RWPE2 (cell line): ENCODE measurements at places on chromosomes 6 and 20.

GRCh38 chr6:22363714-22364239 lies 66.9 kb upstream of the PRL start:
- no peak for DNase-seq

- no peak for DNase-seq
These were observed 49.1 kb downstream of the TTI1 start for GRCh38 chr20:37984018-37984785.

DNA sequence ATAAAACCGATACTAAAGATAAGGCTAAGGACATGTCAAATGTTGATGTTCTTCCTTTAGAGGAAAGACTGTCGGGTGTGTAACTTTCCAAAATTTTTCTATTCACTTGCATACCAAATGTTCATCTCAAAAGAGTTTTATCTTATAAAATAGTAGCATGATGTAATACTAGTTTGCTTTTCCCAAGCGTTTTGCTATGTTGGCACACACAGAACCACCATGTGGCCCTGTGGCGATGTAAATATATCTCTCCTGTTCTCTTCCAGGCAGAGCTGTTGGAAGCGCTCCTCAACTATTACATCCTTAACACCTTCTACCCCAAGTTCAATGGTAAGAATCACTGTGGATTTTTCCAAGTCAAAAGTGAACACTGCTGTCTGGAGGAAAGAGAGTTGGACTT lies 26.5 kb downstream of the LBP start:
- DNase-seq = no peak

DNA sequence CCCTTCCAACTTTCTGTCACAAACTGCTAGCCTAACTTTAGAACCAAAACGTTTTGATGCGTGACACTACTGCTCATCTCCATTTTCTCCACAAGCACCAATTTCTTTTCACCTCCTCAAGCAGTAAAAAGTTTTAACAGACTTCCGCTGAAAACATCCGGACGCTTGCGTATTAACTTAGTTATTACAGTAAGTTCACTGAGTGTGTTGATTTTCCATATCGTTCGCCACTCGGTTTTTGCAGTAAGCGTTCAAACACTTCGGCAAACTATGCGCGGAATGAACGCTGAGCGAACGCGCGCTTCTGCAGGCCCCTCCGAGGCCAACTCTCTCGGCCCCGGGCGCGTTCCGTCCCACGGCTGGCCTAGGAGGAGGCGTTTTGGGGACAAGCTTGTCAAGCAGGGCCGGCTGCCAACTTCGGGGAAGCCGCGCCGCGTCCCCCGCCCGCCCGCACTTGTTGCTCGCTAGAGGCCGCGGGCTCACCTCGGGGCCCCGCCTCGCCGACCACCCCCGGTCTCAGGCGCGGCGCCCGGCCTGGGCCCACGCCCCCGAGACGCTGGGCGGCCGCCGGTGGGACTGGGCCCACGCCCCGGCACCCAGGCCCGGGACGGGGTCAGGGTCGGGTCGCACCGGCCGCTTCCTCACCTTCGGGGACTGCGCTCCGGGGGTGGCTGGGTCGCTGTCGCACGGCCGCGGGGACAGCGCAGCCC lies 945 bp downstream of the PHF10 start:
- DNase-seq = no peak

DNA sequence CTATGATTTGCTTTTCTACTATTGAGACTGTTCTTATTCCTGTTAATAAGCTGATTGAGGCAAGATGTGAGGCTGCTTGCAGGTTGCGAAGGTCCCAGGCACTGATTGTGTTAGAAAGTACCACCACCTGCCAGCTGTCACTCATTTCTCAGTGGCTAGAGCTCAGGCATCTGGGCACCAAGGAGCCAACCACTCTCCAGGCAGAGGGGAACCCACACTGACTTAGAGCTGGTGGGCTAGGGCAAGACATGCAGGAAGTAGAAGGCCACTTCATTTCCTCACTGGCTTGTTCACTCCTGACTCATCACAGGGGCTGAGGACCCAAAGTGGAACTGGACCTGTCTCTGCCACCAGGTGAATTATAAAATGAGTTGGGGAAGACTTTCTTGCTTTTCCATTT lies 7.8 kb upstream of the DLL1 start:
- no peak for DNase-seq

GRCh38 chr20:44583157-44583556 lies 778 bp downstream of the PKIG start:
- no peak for DNase-seq

GRCh38 chr20:33316343-33316742 lies 33.3 kb downstream of the BPIFB1 start:
- no peak for DNase-seq

- DNase-seq = no peak
These were observed 24.4 kb downstream of the CNBD2 start for GRCh38 chr20:35992713-35993335.

- DNase-seq = no peak
These were observed 119.9 kb downstream of the INSM1 start for GRCh38 chr20:20487811-20488210.

- DNase-seq = no peak
These were observed 465.9 kb downstream of the KIF16B start for GRCh38 chr20:16107172-16107870.

- no peak for DNase-seq
These were observed 48.9 kb downstream of the HDDC2 start for GRCh38 chr6:125252891-125253290.
